Brain microvascular endothelial cell (primary cell): ENCODE measurements at places on chromosomes 13 and 19.

DNA sequence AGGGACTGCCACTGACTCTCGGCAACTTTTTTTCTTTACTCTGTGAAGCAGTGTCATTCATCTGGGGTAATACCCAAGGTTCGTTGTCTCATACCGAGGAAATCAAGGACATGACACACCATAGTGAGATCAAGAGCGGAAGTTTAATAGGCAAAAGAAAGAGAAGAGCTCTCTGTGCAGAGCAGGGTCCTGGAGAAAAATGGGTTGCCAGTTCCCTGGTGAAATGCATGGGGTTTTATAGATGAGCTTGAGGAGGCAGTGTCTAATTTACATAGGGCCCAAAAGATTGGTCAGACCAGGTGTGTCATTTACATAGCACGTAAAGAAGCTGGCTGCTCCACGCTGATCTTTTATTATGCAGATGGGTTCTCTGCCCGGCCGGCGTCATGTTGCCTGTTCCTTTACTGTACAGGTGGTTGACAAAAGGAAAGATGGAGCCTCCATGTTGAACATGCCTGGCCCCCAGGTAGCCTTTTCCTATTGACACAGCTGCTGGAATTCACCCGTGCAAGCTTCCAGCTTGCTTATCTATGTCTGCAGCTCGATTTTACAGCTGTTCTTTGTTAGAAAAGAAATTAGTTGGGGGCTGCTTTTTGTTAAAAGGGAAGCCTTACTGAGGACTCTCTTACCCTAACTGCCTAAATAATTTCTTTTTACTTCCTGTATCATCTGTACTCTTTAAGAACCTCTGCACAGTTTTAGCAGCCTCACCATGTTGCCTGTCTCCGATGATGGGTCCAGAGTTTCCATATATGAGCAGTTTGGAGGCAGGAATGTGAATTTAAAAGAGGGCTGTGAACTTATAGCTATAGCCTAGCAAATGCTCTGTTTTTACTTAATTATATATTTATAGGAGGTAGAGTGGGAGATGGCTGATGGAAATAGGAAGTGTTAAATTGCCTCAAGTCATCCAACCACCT is 98.0 kb upstream of the DIAPH3 start:
- no peak for DNase-seq

DNA sequence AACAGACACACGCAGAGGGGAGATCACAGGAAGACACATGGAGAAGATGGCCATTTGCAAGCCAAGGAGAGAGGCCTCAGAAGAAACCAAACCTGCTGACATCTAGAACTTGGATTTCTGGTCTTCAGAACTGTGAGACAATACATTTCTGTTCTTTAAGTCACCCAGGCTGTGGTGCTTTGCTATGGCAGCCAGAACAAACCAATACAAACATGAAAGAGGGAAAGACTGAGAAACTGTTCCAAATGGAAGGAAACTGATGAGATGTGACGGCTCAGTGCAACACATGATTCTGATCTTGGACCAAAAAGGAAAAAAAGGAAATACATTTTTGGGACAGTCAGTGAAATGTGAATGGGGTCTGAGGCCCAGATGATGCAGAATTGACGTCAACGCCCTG is 30.2 kb upstream of the SACS start:
- peak; percentile 32 for DNase-seq

- peak; percentile 42 for DNase-seq
These were observed 215.5 kb downstream of the NHLRC3 start for GRCh38 chr13:39253774-39254173.

DNA sequence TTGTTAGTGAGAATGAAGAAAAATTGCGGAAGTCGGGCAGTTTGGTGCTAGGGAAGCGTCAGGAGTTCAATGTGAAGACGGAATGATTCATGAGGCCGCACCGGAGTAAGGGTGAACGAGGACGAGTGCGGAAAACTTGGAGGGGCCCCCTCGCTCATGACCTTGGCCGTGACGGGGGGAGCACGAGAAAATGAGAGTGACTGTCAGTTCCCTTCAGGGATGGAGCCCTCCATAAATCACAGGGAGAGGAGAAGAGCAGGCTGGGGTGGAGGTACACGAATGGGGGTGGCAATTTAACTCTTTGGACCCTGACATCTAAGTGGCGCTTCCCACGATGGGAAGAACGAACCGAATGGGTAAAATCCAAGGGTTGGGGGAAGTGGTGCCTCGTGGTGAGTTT is 486.4 kb downstream of the TSHZ3 start:
- no peak for DNase-seq

- no peak for DNase-seq
These were observed 11.4 kb upstream of the SCEL start for GRCh38 chr13:77523834-77524728.

- DNase-seq, result no peak
These were observed 19.8 kb downstream of the ADPRHL1 start for GRCh38 chr13:113433391-113433916.

DNA sequence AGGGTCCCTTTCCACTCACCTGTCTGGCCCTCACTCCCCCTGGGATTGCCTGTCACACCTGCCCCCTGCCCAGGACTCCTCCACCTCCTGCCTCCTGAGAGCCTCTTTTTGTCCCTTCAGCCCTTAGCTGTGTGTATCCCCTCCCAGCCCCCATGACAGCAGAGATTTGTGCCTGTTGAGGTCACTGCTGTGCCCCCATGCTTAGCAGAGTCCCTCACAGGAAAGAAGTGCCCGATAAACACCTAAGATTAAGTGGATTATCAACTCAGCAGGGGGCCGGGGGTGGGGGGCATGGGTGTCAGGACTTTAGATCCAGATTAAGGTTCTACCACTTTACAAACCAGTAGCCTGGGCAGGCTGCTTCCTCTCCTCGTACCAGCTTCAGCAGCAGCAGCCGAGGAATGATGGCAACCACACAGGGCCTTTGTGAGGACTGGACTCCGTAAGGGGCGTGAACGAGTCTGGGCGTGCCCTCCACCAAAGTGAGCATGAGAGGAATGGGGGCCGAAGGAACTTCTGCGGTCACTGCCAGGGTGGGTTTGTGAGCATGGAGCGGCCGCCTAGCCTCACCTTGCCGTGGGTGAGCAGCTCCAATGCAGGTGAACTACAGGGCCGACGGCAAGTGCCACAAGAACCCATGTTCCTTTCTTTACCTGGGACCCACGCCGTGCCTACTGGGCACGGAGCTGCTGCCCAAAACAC is 36.1 kb downstream of the ZNF787 start:
- DNase-seq, result no peak

GRCh38 chr19:49687566-49688316 is 1.7 kb upstream of the ADM5 start:
- no peak for DNase-seq

- DNase-seq, result no peak
These were observed 17.3 kb upstream of the OVOL3 start for GRCh38 chr19:36093687-36094086.

DNA sequence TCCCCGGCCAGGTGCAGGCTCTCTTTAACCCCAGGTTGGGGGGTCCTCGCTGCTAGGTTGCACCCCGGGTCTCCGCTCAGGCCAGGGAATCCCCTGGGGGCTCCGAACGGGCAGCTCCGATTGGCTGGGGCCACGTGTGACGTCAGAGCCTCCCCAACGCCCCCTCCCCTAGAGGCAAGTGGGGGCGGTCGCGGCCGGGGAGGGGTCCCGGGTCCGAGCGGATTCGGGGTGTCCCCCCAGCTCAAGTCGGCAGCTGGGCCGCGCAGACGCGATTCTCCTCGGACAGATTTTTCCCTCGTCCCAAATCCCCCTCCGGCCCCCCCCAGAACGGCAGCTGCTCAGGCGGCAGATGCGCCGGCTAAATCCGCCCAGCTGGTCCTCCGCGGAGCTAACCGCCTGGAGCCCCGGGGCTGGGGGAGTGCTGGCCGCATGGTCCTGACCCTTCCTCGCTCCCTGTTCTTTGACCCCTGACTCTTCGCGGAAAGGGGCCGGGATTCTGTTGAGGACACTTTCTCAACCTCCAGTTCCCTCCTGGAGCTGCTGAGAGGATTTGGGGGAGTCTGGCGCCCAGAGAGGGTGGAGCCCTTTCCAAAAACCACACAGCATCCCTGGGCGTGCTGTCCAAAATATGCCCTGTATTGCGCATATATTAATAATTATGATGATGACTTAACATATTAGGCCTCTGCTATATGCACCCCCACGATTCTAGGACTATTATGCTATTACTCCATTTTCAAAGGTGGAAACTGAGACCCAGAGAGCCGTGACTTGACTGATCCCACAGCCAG is 25.4 kb upstream of the SEMA6B start:
- no peak for DNase-seq
